ENCODE measurements at places on chromosomes 6 and 20. TPM values are rescaled to one million over a fixed set of nuclear protein-coding genes. Genes with fewer than 3 reads are reported as not detected.

The RFX6 gene
- not detected for total RNA-seq

The SYTL3 gene
- total RNA-seq: 4.9 TPM

The THBD gene
- total RNA-seq: 27.3 TPM

The DSN1 gene
- 31.1 TPM for total RNA-seq

The PNLDC1 gene
- total RNA-seq: not detected

The GLP1R gene
- not detected for total RNA-seq

The ADGRB3 gene
- 0.15 TPM for total RNA-seq

The RBPJL gene
- total RNA-seq: not detected

The CENPW gene
- 2.3 TPM for total RNA-seq

The GGTLC1 gene
- not detected for total RNA-seq

The ULBP2 gene
- 2.5 TPM for total RNA-seq

The TRIM15 gene
- not detected for total RNA-seq

The BTNL2 gene
- not detected for total RNA-seq

The FANCE gene
- total RNA-seq: 7.6 TPM

The TAF11 gene
- total RNA-seq: 12.2 TPM

The MICB gene
- 8.4 TPM for total RNA-seq

The LST1 gene
- not detected for total RNA-seq

The HAO1 gene
- not detected for total RNA-seq

The POPDC3 gene
- 22.5 TPM for total RNA-seq
